Foreskin fibroblast (primary cell): ENCODE measurements at places on chromosomes 2 and 18.

- DNase-seq: peak; percentile 77
These were observed 147.2 kb upstream of the SPATS2L start for GRCh38 chr2:200159357-200159707.

GRCh38 chr2:107001062-107001461 lies 115.1 kb upstream of the ST6GAL2 start:
- DNase-seq: peak; percentile 44

- no peak for DNase-seq
These were observed 48.7 kb downstream of the FMNL2 start for GRCh38 chr2:152383702-152384101.

- DNase-seq: no peak
These were observed 24.4 kb downstream of the CXCR4 start for GRCh38 chr2:136093583-136093982.

DNA sequence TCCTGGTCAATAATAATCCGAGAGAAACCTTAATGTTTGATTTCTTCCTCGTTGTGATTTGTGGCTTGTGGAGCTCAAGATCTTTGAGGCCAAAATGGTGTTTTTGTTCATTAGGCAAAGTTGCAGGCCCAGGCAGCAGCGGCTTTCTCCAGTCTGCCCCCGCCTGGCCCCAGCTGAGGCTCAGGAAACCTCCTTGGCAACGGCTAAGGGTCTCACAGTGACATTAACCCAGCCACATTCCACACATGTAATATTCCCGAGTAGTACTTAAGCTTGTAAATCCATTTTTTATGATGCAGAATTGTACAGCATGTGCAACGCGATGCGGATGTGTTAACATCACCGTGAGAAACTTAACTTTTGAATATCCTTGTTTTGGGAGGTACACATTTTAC lies 200.1 kb downstream of the BCL11A start:
- no peak for DNase-seq

DNA sequence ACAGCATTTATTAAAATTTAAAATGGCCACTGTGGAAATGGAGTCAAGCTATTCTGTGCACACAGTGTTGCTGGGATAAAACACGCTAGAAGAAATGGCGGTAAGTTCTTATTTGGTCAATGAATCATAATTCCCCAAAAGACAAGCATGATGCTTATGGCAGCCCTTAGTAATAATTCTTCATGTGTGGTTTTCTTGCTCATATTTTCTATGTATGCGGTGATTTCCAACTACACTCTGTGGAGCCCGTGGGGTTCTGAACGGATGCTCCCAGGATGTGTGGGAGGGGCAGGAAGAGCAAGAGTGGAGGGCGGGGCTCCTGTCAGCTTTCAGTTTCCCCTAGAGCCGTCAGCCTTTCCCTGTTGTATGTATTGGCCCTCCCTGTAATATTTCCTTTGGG lies 91.7 kb upstream of the RMDN2 start:
- DNase-seq: no peak

DNA sequence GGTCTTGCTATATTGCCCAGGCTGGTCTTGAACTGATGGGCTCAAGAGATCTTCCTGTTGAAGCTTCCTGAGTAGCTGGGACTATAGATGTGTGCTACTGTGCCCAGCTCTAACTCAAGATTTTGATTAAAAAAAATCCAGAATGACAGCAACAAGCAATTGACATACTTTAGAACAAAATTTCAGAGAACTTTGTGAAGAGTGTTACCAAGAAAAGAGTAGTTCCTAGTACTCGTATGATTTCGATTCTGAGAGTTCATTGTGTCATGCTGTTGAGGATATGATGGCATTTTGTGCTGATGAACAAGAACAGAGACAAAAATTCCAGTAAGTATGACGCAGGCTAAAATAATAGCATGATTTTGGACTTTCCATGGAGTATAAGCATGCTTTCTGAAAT lies 90.2 kb upstream of the TWSG1 start:
- DNase-seq: no peak

GRCh38 chr18:24601585-24601984 lies 141.1 kb downstream of the HRH4 start:
- DNase-seq: no peak

GRCh38 chr2:167212014-167212648 lies 323.9 kb downstream of the XIRP2 start:
- DNase-seq: peak; percentile 79

GRCh38 chr2:108324531-108325255 lies 36.0 kb downstream of the SULT1C2 start:
- DNase-seq: peak; percentile 71

- DNase-seq: peak; percentile 75
These were observed 67.2 kb downstream of the POLR1A start for GRCh38 chr2:86038291-86039081.

DNA sequence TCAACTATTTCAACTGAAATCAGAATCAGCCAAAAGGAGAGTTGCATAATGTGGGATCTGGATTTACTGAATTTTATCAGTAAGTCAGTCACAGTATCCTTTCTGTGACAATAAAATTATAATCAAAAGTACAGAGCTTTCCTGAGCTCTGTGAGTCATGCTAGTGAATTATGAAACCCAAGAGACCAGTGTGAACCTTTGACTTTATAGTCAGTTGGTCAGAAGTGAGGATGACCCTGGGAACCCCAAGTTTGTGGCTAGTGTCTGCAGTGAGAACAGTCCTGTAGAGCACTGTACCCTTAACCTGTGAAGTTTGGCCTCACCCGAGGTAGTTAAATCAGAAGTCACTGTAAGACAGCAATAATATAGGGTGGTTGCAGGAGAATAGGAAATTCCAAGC lies 381.7 kb downstream of the CDH19 start:
- DNase-seq: no peak

GRCh38 chr2:46171411-46171953 lies 125.7 kb upstream of the EPAS1 start:
- peak; percentile 93 for DNase-seq

- peak; percentile 59 for DNase-seq
These were observed 63.6 kb downstream of the ZBTB7C start for GRCh38 chr18:48345596-48345995.

- DNase-seq: no peak
These were observed 1.2 kb upstream of the SELENOI start for GRCh38 chr2:26344581-26345282.

DNA sequence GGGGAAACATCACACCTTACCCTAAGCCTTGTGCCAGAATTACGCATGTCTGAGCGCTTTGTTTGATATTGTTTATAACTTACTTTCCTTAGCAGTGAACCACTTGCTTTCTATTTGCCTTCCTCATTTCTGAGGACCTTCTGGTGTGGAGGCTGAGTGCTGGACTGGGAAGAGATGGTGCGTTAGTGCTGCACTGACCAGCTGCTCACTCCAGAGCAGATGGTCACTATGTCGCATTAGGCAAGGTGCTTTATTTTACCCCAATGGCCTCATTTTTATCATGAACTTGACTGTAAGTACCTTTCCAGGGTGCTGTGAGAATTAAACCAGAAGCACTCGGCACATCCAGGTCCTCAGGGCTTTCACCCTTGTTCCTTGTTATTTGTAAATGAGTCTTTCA lies 46.6 kb upstream of the TMEM18 start:
- DNase-seq: no peak

GRCh38 chr2:240731178-240731545 lies 39.5 kb downstream of the AQP12A start:
- DNase-seq: peak; percentile 57

DNA sequence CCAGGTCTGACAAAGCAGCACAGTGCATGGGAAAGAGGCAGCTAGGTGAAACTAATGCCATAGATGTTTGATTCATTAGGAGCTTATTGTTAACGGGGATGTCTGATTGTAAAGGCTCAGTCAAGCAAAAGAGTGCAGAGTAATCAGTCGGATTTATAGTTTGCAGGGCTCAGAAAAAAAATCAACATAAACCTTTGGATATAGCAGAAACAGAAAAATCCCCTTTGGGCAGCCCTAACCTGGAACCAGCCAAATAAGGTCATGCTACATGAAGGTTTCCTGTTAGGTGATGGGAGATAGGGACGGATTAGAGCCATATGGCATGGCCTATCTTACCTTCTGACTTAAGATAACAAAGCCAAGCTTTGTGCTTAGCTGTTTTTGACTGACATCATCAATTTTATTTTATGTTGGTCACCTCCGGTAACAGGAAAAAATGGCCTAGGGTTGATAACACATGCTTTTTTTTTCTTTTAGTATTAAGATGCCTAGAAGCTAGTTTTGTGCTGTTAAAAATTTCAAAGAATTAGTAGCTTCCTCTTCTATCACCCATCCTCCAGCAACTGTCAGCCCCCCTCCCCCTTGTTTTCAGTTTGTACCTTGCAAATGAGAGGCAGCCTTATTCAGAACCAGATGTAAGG lies 60.7 kb upstream of the ZEB2 start:
- DNase-seq: no peak

DNA sequence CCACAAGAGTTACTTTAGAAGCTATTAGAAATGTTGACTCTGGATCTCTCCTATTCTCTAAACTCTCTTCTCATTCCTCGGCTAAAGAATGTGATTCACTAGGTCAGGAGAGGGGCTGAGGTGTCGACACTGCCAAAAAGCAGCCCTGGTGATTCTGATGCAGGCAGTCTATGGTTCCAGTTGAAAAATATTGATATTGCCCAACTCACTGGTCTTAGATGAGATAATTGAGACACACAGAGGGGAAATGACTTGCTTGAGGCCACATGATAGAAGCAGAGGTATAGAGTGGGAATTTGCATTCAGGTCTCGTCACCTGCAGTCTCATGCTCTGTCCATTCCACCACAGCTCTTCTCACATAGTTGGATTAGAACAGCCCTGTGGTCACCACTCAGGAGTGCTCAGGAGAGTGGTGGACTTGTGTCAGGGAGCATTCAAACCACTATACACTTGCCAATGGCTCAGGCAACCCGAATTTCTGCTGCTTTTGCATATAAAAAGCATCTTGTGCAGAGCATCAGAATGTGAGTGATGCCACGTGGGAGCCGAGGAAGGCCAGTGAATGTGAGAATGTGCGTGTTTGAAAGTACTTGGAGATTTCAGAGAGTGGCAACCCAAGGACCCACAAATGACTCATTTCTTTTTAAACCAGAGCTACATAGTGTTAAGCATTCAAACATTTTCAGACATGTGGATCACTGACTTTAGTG lies 65.1 kb upstream of the CTLA4 start:
- DNase-seq: peak; percentile 60

- peak; percentile 91 for DNase-seq
These were observed 46.8 kb downstream of the EPG5 start for GRCh38 chr18:45920367-45920766.

- no peak for DNase-seq
These were observed 365.6 kb downstream of the LRRTM4 start for GRCh38 chr2:77156599-77156998.

GRCh38 chr18:39019989-39020388 lies 1454.4 kb upstream of the CELF4 start:
- no peak for DNase-seq

GRCh38 chr2:551621-552020 lies 125.6 kb downstream of the TMEM18 start:
- DNase-seq: no peak

DNA sequence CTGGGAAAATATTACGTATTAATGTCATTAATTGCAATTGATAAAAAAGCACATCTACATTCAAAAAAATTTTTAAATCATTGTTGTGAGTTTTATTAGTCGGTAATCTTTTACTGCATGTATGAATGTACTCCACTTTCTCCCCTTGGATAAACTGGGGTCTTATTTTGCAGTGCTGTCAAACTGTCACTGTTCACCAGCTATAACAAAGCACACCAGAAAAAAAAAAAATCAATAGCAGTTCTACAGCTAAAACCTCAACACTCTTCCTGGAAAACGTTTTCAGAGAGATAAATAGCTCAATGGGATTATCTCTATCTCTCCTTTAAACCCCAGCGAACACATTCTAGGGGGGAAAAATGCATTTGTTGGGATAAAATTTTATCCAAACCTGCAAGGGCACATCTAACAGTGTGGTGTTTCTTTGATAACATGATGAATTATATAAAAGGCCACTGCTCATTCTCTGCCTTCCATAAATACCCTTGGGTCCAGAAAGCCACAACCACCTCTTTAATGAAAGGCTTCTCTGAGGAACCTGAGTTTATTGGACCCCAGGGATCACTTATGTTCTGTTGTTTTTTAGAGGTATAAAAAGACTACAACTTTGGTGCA lies 219.9 kb downstream of the CDH20 start:
- DNase-seq: no peak

DNA sequence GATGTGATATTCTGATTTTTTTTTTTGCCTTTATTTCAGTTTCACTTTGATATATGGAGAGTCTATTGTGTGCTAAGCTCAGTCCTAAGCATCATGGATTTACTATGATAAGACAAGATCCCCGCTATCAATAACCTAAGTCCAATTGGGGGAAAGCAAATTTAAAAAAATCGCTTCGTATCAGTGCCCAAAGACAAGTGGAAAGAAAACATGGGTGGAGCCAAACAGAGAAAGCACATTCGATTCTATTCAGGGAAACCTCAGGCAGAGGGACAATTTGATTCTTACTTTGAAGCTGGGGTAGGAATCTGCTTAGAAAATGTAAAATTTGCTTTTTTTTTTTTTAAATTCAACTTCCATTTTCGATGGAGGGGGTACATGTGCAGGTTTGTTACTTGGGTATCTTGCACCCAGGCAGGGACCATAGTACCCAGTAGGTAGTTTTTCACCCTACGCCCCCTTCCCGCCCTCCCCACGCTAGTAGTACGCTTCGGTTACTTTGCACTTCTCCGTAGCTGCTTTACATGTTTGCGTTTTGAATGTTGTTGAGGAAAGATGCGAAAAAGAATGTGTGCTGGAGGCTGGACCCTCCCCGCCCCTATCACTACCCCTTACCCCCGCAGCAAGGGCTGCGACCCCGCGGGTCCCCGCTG lies 12.4 kb downstream of the KIF5C start:
- peak; percentile 31 for DNase-seq

DNA sequence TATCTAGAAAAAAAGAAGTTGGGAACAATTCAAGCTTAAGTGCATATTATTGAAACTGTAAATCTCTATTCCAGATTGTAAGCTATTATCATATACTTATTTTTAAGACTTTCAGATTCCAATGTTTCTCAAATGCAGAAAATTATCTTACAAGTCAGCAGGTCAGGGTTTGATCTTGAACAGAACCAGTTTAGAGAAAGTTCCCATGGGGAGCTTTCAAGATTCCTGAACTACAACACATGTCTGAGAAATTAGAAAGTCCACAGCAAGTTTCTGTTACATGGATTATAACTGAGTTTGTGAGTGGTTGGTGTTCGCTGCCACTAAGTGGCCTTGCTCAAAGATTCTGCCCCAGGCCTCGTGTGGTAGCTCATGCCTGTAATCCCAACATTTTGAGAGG lies 31.6 kb upstream of the SP3 start:
- DNase-seq: no peak

- DNase-seq: no peak
These were observed 5.0 kb downstream of the HRH4 start for GRCh38 chr18:24465486-24465885.

DNA sequence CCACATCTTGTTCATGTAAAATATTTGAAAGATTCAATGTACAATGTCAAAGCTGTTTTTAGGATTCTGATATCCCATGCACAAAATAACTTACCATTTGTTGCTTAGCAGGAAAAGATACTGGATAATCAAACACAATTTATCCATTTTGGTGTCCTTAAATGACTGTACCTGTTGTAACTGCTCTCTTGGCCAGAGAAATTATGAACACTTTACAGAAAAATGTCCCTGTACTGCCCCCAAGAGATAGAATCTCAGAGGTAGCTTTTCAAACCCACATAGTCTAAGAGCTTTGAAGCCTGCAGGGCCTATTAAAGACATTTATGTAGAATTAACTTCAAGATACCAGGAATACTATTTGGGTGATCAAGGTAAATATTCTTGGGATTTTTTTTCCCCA lies 12.2 kb upstream of the ME2 start:
- DNase-seq: peak; percentile 17
